ENCODE measurements at places on chromosomes 13 and 19.

DNA sequence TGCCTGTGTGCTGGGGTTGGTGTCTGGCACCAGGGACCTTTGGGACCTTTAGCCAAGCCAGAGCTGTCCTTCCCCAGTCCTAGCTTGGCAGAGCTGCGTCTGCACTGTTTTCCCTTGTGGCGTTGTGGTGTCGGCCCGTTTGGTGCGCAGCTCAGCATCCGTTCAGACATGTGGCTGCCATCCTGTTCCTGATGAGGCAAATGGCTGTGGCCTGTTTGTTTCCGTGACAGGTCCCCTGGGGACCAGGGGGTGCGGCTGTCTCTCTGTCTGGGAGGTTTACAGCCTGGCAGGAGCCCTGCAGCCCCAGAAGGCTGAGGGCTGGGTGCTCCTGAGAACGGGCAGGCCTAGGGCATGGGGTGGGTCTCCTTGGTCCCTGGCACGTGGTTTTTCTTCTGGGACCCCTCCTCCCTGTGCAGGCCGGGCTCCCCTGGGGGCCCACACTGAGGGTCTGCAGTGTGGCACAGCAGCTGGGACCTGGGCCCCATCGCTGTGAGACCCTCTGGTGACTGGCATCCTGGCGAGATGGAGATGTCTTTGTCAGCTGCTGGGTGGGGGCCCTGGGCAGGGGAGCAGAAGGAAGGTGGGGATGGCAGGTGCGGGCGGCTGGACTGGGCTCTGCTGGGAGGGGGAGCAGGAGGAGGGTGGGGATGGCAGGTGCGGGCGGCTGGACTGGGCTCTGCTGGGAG lies 4.0 kb downstream of the SPPL2B start:
- DNase-seq, result no peak

DNA sequence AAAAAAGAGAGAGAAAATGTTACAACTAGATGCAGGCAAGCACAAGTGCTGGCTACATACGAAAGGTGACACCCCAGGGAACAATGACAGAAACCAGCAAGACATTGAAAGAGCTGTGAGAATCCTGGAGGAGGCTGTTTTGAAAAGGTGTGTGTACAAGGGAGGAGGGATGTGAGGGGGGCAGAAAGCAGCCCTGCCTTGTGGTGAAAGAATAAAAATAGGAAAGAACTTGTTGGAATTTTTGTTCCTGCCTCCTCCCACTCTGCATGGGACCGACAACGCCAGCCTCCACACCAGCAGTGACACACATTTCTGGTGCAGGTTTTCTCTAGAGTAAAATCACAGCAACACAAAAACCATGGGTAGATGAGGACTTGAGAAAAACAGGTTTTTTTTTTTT lies 1258.6 kb downstream of the PCDH9 start:
- DNase-seq, result no peak

DNA sequence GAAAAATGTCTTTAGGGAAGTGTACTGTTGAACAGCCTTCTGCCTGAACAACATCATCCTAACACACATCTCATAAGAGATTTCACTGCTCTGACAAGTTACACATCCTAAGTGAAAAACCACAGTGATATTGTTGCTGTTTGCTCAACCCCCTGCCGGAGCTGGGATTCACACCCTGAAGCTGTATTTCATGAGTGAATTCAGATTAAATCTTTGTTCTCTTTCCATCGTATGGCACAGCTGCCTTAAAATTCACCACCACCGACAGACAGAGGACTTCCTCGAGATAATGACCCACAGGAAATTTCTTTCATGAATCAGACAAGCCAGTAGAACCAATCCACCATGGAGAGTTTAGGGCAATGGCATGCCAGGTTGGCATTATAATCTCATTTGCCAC lies 280.8 kb downstream of the DCT start:
- DNase-seq, result no peak

- DNase-seq, result peak; percentile 28
These were observed 792 bp upstream of the LENG8 start for GRCh38 chr19:54448040-54448773.

DNA sequence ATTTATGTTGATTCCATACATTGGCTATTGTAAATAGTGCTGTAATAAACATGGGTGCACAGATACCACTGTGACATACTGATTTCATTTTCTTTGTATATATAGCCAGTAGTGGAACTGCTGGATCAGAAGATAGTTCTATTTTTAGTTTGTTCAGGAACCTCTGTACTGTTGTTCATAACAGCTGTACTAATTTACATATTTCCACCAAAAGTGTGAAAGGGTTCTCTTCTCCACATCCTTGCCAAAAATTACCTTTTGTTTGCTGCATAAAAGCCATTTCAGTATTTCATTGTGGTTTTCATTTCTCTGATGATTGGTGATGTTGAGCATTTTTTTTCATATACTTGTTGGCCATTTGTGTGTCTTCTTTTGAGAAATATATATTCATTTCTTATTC lies 1962.1 kb downstream of the PCDH9 start:
- no peak for DNase-seq

- no peak for DNase-seq
These were observed 102.6 kb upstream of the RNF113B start for GRCh38 chr13:98279473-98280175.

- DNase-seq, result peak; percentile 43
These were observed 47.2 kb downstream of the ZAR1L start for GRCh38 chr13:32267836-32268439.

DNA sequence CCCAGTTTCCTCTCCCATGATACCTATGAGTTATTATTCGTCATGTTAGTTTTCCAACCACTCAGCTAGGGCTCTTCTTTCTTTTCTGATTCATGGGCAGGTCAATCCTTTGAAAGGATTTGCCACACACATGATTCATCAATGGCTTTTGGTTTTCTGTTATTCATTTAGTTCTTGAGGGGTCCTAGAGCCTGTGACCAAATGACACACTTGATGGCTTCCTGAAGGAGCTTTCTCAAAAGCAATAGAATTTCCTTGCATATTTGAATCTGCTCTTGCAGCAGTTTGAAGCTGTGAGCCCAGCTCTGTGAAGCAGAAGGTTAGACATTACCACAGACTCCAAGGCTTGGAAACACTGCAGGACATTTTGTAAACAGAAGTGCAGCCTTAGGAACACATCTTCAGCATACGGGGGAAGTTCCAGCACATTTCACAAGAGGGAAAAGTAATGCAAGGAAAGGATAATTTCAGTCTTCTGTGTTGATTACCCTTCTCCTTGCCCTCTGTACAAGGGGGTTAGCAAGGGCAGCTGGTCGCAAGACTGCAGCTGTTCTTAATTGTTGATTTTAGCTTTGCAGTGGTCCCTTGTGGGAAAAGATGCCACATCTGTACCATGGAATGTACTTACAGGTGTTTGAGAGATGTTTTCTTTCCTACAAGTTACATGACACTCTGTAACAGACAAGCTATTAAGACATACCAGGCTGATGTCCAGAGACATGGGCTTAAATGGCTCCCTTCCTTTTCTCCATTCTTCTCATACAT lies 338.6 kb downstream of the KCNRG start:
- DNase-seq, result no peak

DNA sequence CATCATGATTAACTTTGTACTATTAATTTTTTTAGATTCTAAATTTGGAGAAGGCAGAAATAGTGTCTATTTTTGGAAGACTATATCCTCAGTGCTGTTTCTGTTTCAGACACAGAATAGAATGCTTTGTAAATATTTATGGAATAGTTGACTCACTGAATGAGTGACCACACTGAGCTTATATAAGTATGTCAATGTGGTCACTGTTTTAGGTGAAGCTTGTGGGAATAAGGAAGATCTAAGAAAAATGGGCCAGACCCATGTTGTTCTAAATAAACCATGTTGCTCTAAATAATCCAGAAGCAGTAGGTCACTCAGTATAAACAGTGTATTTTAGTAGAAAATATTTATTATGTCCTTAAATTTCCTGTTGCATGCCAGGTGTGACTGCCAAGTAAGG lies 45.5 kb upstream of the DACH1 start:
- DNase-seq, result no peak

GRCh38 chr19:35442091-35442490 lies 6.0 kb upstream of the FFAR2 start:
- no peak for DNase-seq
